ENCODE measurements at places on chromosomes 12 and 14. TPM values are rescaled to one million over a fixed set of nuclear protein-coding genes. Genes with fewer than 3 reads are reported as not detected.

Gene RITA1
- 14.5 TPM for polyA plus RNA-seq

Gene PRH1
- 4.9 TPM for polyA plus RNA-seq

Gene MYH6
- polyA plus RNA-seq = not detected

Gene C1QL4
- polyA plus RNA-seq = 0.09 TPM

- DNase-seq = no peak
- H3K27me3 ChIP-seq = no peaks in the 10 kb centered on the region
- no peak overlapping the region for H3K4me3 ChIP-seq
- no peaks in the 10 kb centered on the region for H3K36me3 ChIP-seq
Measured at GRCh38 chr12:128761379-128761790, 62.4 kb downstream of the SLC15A4 start.

Gene ARHGEF25
- polyA plus RNA-seq = 0.26 TPM

DNA sequence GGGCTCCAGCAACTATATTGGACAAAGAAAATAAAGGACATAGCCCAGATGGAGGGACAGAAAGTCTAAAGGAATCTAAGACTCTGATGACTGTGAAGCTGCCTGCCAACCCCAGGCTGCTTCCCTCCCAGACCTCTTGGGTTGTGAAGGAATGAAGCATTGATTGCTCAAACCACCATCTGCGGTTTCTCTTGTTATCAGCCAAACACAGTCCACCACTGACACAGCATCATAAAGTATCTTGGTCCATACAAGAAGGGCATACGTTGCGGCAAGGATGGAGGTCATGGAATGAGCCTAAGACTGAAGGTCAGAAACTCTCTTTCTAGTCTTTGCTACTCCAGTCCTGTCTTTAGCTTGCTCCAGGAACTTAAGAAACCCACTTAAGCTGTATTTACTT is 58.5 kb upstream of the PLXNC1 start:
- H3K27me3 ChIP-seq = no peaks in the 10 kb centered on the region
- peaks cover 13% of the 10 kb centered on the region for H3K4me1 ChIP-seq
- no peak overlapping the region for H3K27ac ChIP-seq
- H3K4me3 ChIP-seq = no peak overlapping the region
- no peaks in the 10 kb centered on the region for H3K36me3 ChIP-seq

Gene PAX9
- 1.2 TPM for polyA plus RNA-seq

GRCh38 chr14:44961151-44961553 is 595 bp downstream of the KLHL28 start:
- no peaks in the 10 kb centered on the region for H3K36me3 ChIP-seq
- peak overlapping the region; percentile 98 for H3K4me3 ChIP-seq
- peaks cover 27% of the 10 kb centered on the region for H3K4me1 ChIP-seq
- H3K27ac ChIP-seq = peak overlapping the region; percentile 96
- no peak for DNase-seq

- H3K27me3 ChIP-seq = no peaks in the 10 kb centered on the region
- H3K27ac ChIP-seq = peak overlapping the region; percentile 99
- peaks cover 99% of the 10 kb centered on the region for H3K4me1 ChIP-seq
- no peak for DNase-seq
- H3K4me3 ChIP-seq = peak overlapping the region; percentile 13
- peaks cover 6% of the 10 kb centered on the region for H3K36me3 ChIP-seq
Measured at GRCh38 chr12:13204428-13204827, 7.9 kb downstream of the EMP1 start.

GRCh38 chr12:84561351-84561750 is 351.2 kb downstream of the SLC6A15 start:
- no peaks in the 10 kb centered on the region for H3K4me1 ChIP-seq
- H3K27ac ChIP-seq = no peak overlapping the region
- DNase-seq = no peak
- H3K36me3 ChIP-seq = no peaks in the 10 kb centered on the region
- H3K4me3 ChIP-seq = no peak overlapping the region
- no peaks in the 10 kb centered on the region for H3K27me3 ChIP-seq

Gene TMEM132C
- not detected for polyA plus RNA-seq

GRCh38 chr12:55244309-55244708 is at the start of gene OR6C74:
OR6C74 (plus strand) TSS chr12:55244609; CDS start chr12:55247288, 2,679 bp downstream.
- H3K36me3 ChIP-seq = no peaks in the 10 kb centered on the region
- no peak for DNase-seq
- H3K27me3 ChIP-seq = no peaks in the 10 kb centered on the region
- H3K4me3 ChIP-seq = no peak within 1 kb of the TSS
- H3K4me1 ChIP-seq = no peaks in the 10 kb centered on the region

Gene CEP128
- 1.0 TPM for polyA plus RNA-seq

- no peak overlapping the region for H3K4me3 ChIP-seq
- no peaks in the 10 kb centered on the region for H3K4me1 ChIP-seq
- no peaks in the 10 kb centered on the region for H3K27me3 ChIP-seq
- no peak for DNase-seq
- no peak overlapping the region for H3K27ac ChIP-seq
Measured at GRCh38 chr14:100834082-100834793, 8.3 kb downstream of the MEG3 start.

GRCh38 chr12:120887253-120888043 is 16.7 kb downstream of the SPPL3 start:
- no peaks in the 10 kb centered on the region for H3K27me3 ChIP-seq
- H3K36me3 ChIP-seq = no peaks in the 10 kb centered on the region
- H3K27ac ChIP-seq = no peak overlapping the region

- H3K27ac ChIP-seq = no peak overlapping the region
- H3K36me3 ChIP-seq = peaks cover 4% of the 10 kb centered on the region
- no peak for DNase-seq
- H3K27me3 ChIP-seq = no peaks in the 10 kb centered on the region
Measured at GRCh38 chr12:50635364-50635763, 128.5 kb upstream of the ATF1 start.

- H3K4me1 ChIP-seq = no peaks in the 10 kb centered on the region
- H3K27me3 ChIP-seq = peaks cover 2% of the 10 kb centered on the region
- DNase-seq = no peak
- no peak overlapping the region for H3K4me3 ChIP-seq
- H3K36me3 ChIP-seq = no peaks in the 10 kb centered on the region
- no peak overlapping the region for H3K27ac ChIP-seq
Measured at GRCh38 chr14:59117754-59118528, 70.5 kb upstream of the DAAM1 start.

Gene SLCO1B1
- not detected for polyA plus RNA-seq

DNA sequence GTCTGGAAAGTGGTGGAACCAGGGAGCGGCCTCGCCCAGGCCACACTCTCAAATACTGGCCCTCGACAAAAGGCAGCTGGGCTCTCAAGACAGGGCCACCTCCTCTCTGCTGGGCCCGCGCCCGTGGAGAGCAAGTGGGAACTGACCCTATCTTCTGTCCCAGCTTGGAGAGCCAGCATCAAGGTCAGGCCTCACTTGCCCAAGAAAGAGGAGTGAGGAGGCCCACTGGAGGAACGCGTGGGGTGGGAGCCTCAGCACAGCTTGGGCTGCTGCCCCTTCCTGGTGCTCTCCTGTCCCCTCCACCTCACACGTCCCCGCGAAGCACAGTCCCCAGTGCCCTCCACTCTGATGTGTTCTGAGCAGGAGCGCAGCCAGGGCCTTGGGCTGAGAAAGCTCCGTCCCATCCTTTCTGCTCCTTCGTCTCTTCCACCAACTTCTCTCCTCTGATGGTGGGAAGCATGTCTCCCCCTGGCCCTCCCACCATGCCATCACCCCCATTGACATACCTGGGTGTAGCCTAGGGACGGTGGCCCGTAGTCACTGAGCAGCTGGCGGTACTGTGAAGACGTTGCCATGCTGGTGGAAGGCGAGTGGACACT is 4.9 kb downstream of the CDK2AP1 start:
- no peak overlapping the region for H3K4me3 ChIP-seq
- peaks cover 7% of the 10 kb centered on the region for H3K4me1 ChIP-seq
- H3K27ac ChIP-seq = no peak overlapping the region
- no peak for DNase-seq
- no peaks in the 10 kb centered on the region for H3K27me3 ChIP-seq

GRCh38 chr12:5921966-5922899 is 22.8 kb downstream of the ANO2 start:
- H3K36me3 ChIP-seq = no peaks in the 10 kb centered on the region
- no peaks in the 10 kb centered on the region for H3K4me1 ChIP-seq
- no peak overlapping the region for H3K27ac ChIP-seq

Gene SPIC
- not detected for polyA plus RNA-seq

Gene CLEC6A
- polyA plus RNA-seq = not detected

Gene ABCC9
- 0.01 TPM for polyA plus RNA-seq

- H3K27me3 ChIP-seq = no peaks in the 10 kb centered on the region
- DNase-seq = no peak
- no peak overlapping the region for H3K4me3 ChIP-seq
Measured at GRCh38 chr14:74526854-74527585, 33.5 kb downstream of the ISCA2 start.

Gene DRAM1
- 20.9 TPM for polyA plus RNA-seq

All from keratinocyte (primary cell).